ENCODE measurements at places on chromosomes 4 and X. TPM values are rescaled to one million over a fixed set of nuclear protein-coding genes. Genes with fewer than 3 reads are reported as not detected.

DNA sequence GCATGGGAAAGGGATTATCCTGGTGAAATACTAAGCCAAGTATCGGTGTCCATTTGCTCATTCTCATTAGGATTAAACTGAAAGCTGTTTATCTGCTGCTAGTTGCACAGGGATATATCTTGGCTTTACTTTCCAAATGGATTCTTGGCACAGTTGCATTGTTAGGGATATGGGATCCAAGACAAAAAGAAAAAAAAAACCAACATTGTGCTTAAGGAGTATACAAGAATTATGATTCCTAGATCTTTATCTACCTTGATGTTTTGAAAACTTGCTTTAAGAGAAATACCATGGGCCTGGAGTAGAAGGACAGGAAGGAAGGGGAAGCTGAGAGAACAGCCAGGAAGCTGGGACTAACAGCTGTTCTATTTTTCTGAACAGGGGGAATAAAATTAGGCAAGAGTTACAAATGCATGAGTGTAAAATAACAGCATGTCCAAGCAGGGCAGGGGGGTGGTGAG lies 107.6 kb downstream of the ATXN3L start:
- DNase-seq, result no peak

GRCh38 chr4:45688341-45688740 lies 435.5 kb downstream of the GABRG1 start:
- no peak for DNase-seq

- DNase-seq, result no peak
These were observed 4.7 kb downstream of the SLIT2 start for GRCh38 chr4:20256381-20256881.

DNA sequence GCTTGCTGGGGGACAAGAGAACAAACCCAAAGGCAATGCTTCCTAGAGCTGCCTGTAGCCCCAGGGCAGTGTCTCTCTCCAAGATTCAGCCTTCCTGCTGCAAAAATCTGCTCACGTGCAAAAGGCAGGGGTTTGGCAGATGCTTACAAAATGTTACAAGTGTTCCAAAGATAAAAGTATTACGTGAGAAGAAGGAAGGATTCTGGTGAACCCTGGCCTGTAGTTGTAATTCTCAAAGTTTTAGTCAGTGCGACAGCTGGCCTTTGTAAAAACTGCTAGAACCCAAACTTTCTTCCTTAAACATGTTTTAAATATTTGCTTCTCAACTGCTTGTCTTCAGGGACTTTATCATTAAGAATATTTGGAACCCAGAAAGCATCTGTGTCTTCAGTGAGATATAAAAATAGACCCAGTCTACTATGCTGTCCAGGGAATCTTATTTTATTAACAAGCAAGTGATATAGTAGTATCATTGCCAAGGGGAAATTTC lies 232.3 kb downstream of the FRMPD4 start:
- no peak for DNase-seq

DNA sequence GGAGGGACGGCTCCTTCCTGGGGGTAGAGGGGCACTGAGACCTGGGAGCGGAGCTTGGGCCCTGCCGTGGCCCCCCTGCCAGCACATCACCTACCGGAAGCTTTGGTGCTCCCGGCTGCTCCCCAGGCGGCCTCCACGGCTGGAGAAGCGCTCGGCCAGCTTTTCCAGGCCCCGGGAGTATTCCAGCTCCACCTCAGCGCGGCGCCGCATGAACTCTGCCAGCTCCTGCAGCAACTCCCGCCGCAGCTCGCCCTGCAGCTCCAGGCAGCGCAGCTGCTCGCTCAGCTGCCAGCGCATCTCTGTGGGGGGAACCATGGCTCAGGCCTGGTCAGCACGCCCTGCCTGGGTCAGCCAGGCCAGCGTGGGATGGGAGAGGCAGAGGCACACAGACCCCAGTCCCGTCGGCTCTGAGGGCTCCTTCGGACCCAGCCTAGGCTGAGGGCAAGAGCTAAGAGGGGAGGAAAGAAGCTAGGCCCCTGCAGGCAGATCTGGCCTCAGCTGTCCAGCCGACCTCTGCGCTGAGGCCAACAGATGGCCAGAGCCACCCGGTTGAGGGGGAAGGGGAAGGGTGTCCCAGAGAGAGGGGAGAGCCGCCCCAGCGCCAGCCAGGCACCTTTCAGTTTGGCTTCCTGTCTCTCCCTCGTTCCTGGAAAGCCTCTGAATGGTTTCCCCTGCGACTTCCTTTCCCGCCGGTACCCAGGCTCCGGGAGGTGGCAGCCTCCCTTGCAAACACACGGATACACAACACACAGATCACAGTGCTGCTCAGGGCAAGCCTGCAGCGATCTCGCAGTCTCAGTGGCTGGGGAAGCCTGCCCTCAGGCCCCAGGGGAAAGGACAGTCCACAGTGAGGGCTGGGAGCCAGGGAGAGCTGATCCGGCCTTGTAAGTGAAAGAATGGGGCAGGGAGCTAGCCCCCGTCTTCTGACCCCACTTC lies 4.3 kb downstream of the ARHGAP4 start:
- no peak for DNase-seq

GRCh38 chr4:9989918-9990635 lies 31.2 kb downstream of the SLC2A9 start:
- no peak for DNase-seq

The MFAP3L gene
- 2.1 TPM for total RNA-seq
